ENCODE measurements at places on chromosomes 6 and 20. TPM values are rescaled to one million over a fixed set of nuclear protein-coding genes. Genes with fewer than 3 reads are reported as not detected.

The NUDT3 gene
- 31.2 TPM for total RNA-seq

The NR2E1 gene
- total RNA-seq, result not detected

The TUBB2B gene
- total RNA-seq, result 152 TPM

The FAXC gene
- total RNA-seq, result 14.5 TPM

The TBX18 gene
- 0.33 TPM for total RNA-seq

The TNNC2 gene
- total RNA-seq, result not detected

The EGFL8 gene
- 56.8 TPM for total RNA-seq

The SNAI1 gene
- total RNA-seq, result not detected

The GUCA1A gene
- not detected for total RNA-seq

The CST4 gene
- not detected for total RNA-seq

The FAM209B gene
- 0.73 TPM for total RNA-seq

The DDX39B gene
- 581 TPM for total RNA-seq

The RRAGD gene
- 29.0 TPM for total RNA-seq

The TMC2 gene
- total RNA-seq, result not detected

The SLC32A1 gene
- not detected for total RNA-seq

The DLL1 gene
- total RNA-seq, result 1.7 TPM

The SFTA2 gene
- not detected for total RNA-seq

The TOX2 gene
- not detected for total RNA-seq

Data from melanocyte of skin (primary cell).